ENCODE measurements at places on chromosomes 12 and 14.

- DNase-seq = no peak
Measured at GRCh38 chr14:62776300-62776699, 269.0 kb downstream of the KCNH5 start.

- DNase-seq = no peak
Measured at GRCh38 chr12:46383654-46384450, 11.3 kb upstream of the SLC38A2 start.

DNA sequence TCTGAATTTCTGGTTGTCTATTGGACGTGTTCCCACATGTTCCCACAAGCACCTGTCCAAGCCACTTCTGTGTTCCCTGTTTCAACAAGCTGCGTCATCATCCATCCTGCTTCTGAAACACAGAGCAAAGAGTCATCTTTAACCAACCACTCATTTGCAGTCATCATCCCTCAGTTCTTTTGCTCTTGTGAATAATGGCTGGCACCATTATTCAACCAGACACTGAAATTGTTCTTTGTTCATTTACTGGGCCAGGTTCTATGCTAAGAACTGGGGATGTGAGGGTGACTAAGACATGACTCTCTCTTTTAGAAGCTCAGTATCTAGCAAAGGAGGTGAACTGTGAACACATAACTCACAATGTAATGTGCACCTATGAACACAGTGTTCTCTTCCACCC is 40.7 kb upstream of the ANO4 start:
- no peak for DNase-seq

- no peak for DNase-seq
Measured at GRCh38 chr12:39393179-39393578, 49.7 kb downstream of the KIF21A start.

DNA sequence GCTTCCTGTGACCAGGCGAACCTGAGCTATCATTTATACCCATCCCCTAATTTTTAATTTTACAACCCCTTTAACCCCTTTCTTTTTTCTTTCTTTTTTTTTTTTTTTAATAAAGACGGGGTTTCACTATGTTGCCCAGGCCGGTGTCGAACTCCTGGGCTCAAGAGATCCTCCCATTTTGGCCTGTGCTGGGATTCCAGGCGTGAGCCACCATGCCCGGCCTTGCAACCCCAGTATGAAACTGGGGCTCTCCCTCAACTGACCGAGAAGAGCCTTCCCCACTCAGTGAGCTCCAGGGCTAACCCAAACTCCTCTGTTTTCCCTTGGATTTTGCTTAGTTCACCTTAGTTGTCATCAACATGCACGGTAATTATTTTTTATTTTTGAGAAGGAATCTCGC is 992 bp downstream of the CPSF2 start:
- DNase-seq = no peak

- DNase-seq = no peak
Measured at GRCh38 chr12:130803702-130804101, 35.3 kb downstream of the STX2 start.

- no peak for DNase-seq
Measured at GRCh38 chr12:79936670-79937069, 1.8 kb upstream of the PPP1R12A start.

- no peak for DNase-seq
Measured at GRCh38 chr12:8698879-8699278, 1.1 kb downstream of the RIMKLB start.

- DNase-seq = no peak
Measured at GRCh38 chr12:29429999-29430715, 49.2 kb upstream of the ERGIC2 start.

DNA sequence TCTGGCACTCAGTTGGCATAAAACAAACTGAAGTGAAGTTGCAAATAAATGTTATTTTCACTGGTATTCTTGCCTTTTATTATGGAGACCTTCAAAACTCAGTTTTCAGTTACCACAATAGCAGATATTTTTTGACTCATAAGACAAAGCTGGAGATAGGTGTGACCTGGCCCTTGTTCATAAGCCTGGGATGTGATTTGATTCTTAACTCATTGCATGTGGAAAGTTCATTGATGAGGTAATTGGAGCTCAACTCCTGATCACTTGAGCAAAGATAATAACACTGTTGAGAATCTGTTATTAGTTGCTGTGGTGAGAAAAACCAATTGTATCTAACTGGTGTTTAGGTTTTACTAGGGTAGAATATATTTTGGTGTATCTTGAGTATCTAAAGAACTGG is 105.1 kb downstream of the AEBP2 start:
- no peak for DNase-seq

GRCh38 chr12:42807766-42808165 is 218.2 kb upstream of the PRICKLE1 start:
- no peak for DNase-seq

- DNase-seq = no peak
Measured at GRCh38 chr14:53161758-53162435, 8.8 kb upstream of the DDHD1 start.

DNA sequence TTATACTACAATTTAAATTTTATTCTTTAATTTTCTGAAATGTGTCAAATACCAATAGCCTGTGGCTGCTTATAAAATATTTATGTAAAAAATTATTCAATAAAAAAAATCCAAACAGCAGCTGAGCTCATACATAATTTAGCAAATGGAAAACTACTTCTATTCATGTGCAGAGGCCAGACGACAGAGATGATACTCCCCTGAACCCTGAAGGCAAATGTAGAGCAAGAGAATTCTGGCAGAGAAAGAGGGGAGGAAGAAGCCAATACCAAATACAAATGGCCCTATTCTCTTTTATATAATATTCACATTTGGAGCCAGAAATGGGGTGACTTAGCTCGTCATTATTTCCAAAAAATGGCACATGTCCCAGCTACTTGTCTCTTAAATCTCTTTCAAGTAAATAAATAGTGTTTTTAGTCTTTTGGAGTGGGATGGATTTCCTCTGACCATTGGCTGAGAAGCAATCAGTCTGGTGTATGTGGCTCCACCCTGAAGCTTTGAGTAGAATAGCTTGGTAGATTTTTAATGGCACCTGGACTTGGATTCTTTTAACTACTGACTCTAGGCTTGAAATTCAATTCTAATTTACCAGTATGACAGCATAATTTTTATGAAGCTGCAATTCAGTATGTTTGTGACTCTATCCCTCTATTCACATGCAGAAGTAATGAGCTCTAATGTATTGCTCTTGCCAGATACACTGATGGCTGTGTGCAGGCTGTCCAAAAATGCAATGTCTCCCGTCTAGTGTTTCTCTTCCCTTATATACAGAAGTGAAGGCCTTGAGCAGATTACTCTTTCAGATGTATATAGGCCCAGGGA is 113.4 kb upstream of the SCAF11 start:
- DNase-seq = no peak

- DNase-seq = no peak
Measured at GRCh38 chr12:95789126-95790032, 1.2 kb downstream of the NTN4 start.

GRCh38 chr14:76863724-76864407 is 37.7 kb downstream of the LRRC74A start:
- no peak for DNase-seq

- no peak for DNase-seq
Measured at GRCh38 chr12:1171657-1172408, 180.8 kb downstream of the ERC1 start.

- no peak for DNase-seq
Measured at GRCh38 chr14:58216544-58216943, 16.6 kb downstream of the ACTR10 start.

DNA sequence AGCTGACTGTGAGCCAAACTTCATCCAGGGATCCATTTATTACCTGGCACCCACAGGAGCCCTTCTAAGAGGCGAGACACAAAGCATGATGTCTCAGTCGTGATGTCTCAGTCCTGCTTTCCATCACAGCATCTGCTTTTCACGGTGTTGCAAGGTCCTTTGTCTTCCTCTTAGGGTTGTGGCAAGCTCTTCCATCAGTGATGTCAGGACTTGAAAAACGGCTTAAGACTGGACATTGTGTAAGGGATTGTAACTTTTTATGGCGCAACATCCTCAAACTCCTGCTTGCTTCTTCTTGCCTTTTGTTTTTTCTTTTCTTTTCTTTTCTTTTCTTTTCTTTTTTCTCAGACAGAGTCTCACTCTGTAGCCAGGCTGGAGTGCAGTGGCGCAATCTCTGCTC is 586.5 kb upstream of the TMEM132C start:
- no peak for DNase-seq

- no peak for DNase-seq
Measured at GRCh38 chr14:22811722-22812121, 3.5 kb downstream of the SLC7A7 start.

GRCh38 chr14:23195552-23196101 is 12.2 kb upstream of the SLC7A8 start:
- DNase-seq = no peak

DNA sequence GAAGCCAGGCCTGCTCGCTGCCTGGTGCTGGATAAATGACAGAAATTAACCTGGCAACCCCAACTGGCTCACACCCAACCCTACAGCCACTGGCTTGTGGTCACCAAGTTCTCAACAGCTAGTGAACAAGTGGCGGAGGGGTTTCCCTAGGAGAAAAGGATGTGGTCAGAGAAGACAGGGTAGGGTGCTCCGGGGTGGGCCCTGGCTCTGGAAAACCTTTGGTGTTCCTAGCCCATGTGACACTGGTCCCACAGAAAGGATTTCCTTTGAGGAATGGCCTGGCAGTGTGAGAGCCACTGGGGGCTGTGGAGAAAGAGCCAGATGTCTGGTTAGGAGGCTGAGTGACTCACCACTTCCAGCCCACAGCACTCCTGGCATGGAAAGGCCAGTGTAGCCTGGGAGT is 8.7 kb downstream of the SYNE3 start:
- DNase-seq = no peak

- no peak for DNase-seq
Measured at GRCh38 chr12:121222847-121223246, 12.9 kb downstream of the P2RX4 start.

- DNase-seq = no peak
Measured at GRCh38 chr14:82778008-82778590, 1244.4 kb upstream of the SEL1L start.
